ENCODE measurements at places on chromosomes 2 and 18.

GRCh38 chr2:204268971-204269370, 276.3 kb upstream of the PARD3B start:
- DNase-seq, result no peak

DNA sequence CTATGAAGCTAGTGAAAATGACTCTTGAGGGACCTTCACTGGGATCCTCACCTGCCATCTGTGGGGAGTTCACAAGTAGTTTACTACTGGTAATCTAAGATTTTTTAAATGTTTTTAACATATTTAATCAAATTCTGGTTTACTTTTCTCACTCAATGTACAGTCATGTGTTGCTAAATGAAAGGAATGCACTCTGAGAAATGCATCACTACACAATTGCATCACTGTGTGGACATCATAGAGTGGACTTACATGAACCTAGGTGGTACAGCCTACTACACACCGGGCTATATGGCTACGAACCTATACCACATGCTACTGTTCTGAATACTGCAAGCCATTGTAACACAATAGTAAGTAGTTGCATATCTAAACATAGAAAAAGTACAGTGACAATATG, 528.0 kb downstream of the BCL11A start:
- no peak for DNase-seq

DNA sequence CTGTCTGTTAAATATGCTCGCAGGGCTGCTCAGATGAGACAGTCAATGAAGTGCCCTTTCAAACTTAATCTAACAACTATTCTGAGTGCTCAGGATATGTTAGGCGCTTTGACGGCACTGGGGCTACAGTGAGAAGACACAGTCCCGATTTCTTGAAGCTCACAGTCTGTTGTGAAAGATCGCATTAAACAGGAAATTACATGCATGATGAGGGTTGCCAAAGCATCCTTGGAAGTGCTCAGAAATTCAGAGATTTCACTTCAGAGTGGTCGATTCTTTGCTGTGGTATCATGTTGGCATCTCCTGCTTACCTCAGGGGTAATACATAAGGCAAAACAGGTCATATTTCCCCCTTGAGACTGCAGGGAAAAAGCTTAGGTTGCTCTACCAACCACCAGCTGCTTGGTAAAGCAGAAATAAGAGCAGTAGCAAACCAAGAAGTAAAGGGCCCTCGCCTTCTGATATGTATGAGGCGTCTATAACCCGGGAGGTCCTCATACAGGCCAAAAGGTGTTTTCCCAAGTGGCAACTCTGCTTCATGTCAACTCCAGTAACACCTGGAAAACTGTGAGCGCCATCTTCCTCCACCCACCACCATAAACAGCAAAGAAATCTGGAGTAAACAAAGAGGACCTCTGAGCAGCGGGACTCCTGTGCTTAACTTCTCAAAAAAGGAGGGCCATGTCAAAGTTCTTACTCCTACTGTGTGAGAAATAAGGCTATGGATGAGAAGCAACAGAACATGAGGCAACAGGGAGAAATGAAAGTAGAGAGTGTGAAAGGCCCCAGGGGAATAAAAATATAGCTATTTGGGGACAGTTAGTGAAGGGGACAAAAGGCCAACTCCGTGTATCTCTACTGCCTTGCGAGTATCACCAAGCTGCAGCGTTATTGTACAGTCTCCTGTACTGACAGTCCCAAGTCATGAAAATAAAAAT, 79.3 kb downstream of the CLHC1 start:
- no peak for DNase-seq

- no peak for DNase-seq
These were observed 476.3 kb downstream of the SOX11 start for GRCh38 chr2:6168485-6168884.

GRCh38 chr2:44943693-44944101, 2.2 kb downstream of the SIX3 start:
- no peak for DNase-seq

DNA sequence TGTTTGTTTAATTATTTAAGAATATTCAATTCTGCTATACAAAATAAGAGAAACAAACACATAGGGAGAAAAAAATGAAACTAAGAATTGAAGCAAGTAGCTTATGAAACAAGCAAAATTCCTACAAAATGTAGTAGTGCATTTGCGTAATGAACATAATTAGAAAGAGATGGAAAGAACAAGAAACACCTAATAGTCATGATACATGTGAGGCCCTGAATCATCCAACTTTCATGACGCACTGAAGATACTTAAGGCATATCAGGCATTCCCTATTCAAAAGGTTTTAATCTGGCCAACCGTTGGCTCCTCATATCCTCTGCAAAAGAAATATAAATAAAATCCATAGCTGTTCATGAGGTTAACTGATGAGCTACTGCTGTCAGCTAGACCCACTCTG, 14.5 kb upstream of the NAB1 start:
- DNase-seq, result no peak

DNA sequence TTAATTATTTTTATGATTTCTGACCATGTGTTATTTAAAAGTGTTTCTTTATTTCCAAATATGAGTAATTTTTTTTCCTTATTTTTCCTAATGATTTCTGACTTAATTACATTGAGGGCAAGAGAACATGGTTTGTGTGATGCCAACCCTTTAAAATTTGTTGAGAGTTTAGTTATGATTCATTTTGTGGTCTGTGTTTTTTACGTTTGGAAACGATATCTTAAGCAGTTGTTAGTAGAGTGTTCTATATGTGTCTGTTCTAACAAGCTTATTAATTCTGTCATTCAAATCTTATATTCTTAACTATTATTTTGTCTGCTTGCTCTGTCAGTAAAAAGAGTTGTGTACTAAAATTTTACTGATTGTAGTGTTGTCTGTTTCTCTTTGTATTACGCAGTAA, 15.0 kb downstream of the NAB1 start:
- DNase-seq, result no peak

GRCh38 chr2:98455494-98455976, 10.9 kb downstream of the INPP4A start:
- no peak for DNase-seq

DNA sequence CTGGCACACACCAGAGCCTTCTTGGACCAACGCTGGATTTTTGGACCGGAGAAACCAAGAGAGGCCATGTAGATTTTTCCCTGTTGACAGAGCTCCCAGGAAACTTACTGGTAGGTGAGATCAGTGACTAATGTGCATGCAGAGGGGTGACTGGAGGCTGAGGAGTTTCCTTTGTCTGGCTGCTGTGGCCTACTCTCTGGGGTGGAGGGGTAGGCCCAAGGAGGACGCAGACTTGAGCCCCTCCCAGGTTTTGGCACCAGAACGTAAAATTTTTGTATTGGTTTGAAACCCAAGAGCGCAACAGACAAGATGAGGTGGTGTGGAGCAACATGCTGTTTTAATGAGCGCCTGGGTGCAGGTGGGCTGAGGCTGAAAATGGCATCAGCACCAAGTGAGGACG, 59.2 kb downstream of the KYNU start:
- DNase-seq, result no peak

GRCh38 chr2:150441226-150441625, 46.2 kb downstream of the RND3 start:
- DNase-seq, result no peak

- DNase-seq, result no peak
These were observed 44.7 kb upstream of the RAB31 start for GRCh38 chr18:9663377-9663776.

DNA sequence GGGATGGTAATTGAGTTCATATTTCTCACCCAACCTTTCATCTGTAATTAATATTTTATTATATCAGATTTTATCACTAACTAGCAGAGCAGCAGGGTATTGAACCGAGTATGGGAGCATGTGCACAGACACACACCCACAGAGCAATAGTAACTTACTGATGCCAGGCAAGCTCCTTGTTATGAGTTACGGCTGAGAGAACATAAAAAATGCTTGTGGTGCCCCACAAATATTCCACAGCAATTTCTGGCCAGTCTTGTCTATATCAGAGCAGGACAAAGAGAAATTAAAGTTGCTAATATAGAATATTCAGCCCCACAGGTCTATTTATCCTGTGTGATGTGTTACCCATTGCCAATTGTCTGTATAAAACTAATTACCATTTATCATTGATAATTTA, 501.8 kb upstream of the RAB12 start:
- DNase-seq, result no peak

DNA sequence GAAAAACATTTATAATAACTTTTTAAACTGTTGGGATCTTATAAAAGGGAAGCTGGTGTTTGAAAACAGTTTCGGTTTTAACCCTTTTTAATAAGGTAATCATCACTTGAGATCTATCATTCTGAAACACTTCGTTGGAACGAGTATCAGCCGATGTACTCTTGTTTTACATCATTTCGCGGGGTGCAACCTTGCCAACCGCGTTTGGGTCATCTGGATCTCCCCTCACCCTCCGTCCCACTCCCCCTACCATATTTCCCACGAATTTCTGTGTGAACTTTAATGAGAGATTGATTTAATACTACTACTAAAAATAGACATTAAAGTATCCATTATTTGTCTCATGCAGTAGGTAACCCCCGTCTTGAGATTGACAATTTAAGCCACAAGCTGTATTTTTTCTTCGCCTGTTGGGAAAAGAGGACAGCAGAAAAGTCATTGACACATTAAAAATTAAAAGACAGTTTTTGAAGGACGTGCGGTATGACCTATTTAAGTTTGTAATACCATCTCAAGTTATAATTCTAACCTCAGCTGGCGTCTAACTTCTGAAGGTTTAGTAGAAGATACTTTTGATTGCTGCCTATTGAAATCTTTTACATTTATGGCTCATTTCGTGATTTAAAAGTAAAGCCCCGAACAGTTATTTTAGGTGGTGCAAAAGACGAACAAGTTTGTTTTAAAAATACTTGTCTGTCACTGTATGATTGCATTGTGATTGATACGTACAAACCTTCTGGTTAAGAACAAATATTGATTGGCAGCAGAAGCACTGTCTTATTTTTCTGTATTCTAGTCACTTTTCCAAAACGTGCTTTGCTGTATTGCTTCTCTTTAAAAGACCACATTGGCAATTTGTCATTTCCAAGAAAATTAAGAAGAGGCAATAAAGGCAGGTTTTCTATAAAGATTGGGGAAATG, 1.5 kb downstream of the CREB1 start:
- DNase-seq, result no peak

DNA sequence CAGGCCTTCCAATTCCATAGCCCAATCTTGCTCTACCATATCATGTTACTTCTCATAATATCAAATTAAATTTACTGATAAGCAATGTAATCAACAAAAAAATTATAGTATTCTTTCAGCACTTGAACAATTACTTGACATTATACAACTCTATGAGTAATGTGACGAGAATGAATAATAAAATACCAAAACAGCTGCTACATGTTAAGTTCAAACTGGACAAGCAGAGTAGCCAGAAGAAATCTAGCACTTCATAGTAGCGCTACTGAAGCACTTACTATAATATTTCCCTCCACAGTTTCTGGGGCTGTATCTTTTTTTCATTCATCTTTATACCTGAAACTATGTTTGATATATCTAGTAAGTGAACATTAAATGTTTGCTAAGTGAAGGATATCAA, 14.9 kb downstream of the PPP3R1 start:
- no peak for DNase-seq

DNA sequence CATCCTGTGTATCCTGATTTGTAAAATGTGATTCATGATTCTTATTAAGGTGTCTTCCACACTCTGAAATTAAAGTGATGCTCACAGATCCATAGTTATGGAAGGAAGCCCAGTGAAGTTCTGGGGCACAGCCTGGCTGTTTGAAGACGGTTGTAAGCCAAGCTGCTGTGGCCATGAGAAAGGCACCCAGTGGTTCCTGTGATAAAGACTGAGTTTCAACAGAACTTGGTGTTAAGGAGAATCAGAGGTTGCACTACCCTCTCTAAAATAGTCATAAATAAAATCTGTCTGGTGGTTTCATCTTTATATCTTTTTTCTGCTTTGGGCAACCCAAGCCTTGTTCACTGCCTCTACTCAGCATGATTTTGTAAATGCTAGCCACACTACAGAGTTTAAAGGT, 32.2 kb upstream of the SPOPL start:
- DNase-seq, result no peak

- no peak for DNase-seq
These were observed 298.6 kb upstream of the CDH20 start for GRCh38 chr18:61034580-61034979.

GRCh38 chr2:241935314-241935713, 65.8 kb downstream of the RTP5 start:
- no peak for DNase-seq

- no peak for DNase-seq
These were observed 79.0 kb downstream of the TTC21B start for GRCh38 chr2:165874445-165875039.

DNA sequence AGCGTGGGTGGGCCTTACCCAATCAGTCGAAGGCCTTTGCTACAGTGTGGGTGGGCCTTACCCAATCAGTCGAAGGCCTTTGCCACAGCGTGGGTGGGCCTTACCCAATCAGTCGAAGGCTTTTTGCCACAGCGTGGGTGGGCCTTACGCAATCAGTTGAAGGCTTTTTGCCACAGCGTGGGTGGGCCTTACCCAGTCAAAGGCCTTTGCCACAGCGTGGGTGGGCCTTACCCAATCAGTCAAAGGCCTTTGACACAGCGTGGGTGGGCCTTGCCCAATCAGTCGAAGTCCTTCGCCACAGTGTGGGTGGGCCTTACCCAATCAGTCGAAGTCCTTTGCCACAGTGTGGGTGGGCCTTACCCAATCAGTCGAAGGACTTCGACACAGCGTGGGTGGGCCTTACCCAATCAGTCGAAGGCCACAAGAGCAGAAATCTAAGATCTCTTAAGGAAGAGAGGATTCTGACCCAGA, 16.3 kb upstream of the GAL3ST2 start:
- DNase-seq, result no peak

GRCh38 chr2:75632091-75632701, 14.4 kb upstream of the MRPL19 start:
- DNase-seq, result no peak

- no peak for DNase-seq
These were observed 477.4 kb downstream of the CPS1 start for GRCh38 chr2:211033765-211034164.

- no peak for DNase-seq
These were observed 801.0 kb downstream of the LRRTM4 start for GRCh38 chr2:76721226-76721625.

DNA sequence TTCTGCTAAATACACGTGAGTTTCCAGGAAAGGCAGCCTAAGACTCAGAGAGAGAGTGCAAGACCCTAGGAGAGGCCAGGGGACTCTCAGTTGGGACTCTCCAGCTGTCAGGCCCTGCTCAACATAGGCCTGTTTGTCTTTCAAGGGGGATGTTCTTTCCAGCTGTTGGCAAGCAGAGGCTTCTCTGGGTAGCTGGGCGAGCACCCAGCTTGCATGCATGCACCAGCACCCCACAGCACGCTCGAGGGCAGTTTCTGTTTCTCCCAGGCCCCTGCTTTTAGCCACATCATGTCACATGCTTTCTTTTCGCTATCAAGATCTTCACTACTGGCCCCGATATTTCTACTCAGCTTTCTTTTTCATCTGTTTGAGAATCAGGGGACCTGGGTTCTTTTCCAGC, 479.3 kb upstream of the HS6ST1 start:
- no peak for DNase-seq

GRCh38 chr2:113230531-113230930, 48.2 kb downstream of the PAX8 start:
- DNase-seq, result no peak

DNA sequence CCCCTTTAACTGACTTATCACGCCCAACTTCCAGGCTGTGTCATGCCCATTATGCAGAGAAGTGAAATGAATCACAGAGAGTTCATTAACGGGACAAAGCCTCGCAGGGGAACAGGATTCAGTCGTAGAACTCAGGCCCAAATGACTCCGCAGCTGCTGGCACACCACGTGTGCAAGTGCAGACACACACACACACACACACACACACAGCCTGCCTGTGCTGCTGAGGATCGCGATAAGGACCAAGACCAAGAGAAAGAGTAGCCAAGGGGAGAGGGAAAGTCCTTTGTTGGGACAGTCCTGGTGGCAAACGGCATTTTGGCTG, 90.0 kb upstream of the TAF1B start:
- DNase-seq, result peak; percentile 34
